ENCODE measurements at places on chromosomes 16 and 17.
A peak's percentile ranks its signal among the peaks of the same experiment; 100 is the strongest.

- no peak for DNase-seq
Observed at GRCh38 chr16:85649411-85650134, 36.5 kb downstream of the GSE1 start.

- DNase-seq, result no peak
Observed at GRCh38 chr17:83171661-83172060, 92.3 kb downstream of the METRNL start.

GRCh38 chr17:50356892-50357510 is 11.1 kb downstream of the XYLT2 start:
- no peak for DNase-seq

GRCh38 chr17:82060614-82061013 is 5.0 kb downstream of the DUS1L start:
- no peak for DNase-seq

DNA sequence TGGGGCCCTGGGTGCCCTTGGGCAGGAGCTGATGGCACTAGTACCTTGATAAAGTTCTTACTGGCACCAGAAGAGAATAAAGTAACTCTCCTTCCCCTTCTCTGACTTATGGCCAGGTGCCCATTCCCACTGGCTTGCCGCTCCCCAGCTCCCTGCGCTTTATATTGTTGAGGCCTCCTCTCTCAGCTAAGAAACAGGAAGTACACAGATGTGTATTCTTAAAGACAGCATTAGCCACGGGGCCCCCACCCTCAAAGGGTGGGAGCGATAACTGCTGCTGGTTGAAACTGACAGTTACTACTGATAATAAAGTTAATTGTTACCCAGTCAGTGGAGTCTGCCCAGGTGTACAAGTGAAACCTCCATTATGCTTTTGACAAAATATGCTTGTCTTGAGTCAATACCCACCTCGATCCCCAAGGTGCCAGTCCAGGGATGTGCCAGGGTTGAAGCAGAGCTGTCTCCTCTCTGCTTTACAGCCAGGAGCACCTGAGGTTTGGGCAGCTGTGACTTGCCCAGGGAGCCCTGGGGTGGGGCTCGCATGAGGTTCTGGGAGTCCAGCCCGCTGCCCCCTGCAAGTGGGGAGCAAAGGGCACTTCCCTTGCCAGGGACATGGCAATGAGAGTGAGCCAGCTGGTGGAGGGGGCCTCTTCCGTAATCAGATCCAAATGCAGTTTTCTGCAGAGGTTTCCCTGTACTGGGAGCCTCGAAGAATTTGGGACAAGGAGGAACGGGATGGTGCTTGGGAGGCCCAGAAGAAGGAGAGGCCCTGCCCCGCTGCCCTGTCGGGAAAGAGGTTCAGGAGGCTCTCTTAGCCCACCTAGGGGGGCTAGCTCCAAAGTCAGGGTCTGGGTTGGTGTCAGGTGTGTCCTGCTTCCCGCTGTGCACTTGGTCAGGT is 5.4 kb upstream of the CLDN9 start:
- peak; percentile 40 for DNase-seq

DNA sequence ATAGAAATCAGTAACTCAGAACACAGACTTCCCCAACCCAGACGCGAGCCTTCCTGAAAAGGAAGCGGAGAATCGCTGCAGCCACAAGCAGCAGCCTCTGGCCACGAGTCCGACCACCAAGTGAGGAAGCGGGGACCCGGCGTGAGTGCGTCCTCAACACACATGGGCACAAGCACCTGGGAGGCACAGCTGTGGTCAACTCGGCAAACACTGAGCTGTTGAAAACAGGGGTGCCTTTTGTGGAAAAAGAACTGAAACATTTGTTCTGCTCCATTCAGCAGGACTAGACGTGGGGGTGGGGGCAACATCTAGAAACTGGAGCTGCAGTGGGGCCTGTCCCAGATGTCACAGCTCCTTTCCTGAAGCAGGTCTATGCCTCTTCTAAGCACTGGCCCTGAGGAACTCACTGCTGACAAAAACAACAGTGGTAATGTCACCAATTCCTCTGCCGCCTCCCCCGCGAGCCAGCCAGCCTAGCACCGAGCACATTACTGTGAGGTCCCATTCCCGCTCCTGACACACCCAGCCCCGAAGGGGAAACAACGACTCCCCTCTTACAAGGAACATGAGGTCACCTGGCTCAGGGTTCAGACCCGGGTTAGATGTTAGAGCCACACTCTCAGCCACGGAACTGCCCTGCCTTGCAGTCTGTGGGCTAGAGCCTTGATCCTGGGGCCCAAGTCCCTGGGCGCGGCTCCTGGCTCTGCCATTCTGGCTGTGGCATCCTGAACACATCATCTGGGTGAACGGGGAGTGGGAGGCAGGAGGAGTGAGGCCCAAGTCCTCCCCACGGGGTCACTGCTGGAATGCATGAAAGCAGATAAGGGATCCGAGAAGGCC is 29.0 kb downstream of the KDM8 start:
- DNase-seq, result peak; percentile 82

- DNase-seq, result no peak
Observed at GRCh38 chr17:74336307-74336706, 10.3 kb downstream of the KIF19 start.

DNA sequence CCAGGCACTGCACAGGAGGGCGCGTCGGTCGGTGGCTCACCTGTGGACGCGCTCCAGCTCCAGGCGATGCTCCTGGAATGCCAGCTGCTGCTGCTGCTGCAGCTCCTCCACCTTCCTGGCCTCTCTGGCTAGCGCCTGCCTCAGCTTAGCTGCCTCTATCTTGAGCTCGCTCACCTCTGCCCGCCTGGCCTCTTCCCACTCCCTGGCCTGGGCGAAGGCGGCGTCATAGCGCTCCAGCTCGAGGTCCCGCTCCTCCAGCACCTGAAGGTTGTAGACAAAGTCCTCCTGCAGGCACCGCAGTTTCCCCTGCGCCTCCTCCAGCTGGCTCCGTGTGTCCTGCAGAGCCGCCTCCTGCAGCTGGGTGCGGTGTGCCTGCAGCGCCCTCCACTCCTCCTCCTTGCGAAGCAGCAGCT is 11.1 kb downstream of the CCDC57 start:
- DNase-seq, result no peak

GRCh38 chr17:17497065-17497844 is 1.1 kb upstream of the RASD1 start:
- DNase-seq, result no peak

GRCh38 chr17:76772842-76773525 is 35.1 kb downstream of the MFSD11 start:
- DNase-seq, result peak; percentile 96

- DNase-seq, result no peak
Observed at GRCh38 chr17:8148560-8148959, 3.6 kb downstream of the PER1 start.

DNA sequence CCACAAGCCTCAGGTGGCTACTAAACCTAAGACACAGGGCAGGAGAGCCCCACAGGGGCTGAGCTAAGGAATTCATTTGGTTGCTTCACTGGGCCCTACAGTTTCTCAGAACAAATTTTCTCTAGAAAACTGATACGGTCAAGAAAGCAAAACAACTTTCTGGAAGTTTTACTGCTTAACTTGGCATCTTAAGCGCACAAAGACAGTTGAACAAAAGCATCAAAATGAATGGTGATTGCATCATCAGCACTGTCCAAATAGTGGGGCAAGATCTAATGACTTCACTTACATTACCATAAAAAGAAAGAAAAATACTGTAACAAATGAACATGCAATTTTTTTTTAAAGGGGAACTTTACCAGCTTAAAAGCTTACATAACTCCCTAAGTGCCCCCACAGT is 47.6 kb downstream of the XPO6 start:
- DNase-seq, result peak; percentile 74

Measured in MV-4-11 (cell line).